ENCODE measurements at places on chromosomes 11 and 22.

DNA sequence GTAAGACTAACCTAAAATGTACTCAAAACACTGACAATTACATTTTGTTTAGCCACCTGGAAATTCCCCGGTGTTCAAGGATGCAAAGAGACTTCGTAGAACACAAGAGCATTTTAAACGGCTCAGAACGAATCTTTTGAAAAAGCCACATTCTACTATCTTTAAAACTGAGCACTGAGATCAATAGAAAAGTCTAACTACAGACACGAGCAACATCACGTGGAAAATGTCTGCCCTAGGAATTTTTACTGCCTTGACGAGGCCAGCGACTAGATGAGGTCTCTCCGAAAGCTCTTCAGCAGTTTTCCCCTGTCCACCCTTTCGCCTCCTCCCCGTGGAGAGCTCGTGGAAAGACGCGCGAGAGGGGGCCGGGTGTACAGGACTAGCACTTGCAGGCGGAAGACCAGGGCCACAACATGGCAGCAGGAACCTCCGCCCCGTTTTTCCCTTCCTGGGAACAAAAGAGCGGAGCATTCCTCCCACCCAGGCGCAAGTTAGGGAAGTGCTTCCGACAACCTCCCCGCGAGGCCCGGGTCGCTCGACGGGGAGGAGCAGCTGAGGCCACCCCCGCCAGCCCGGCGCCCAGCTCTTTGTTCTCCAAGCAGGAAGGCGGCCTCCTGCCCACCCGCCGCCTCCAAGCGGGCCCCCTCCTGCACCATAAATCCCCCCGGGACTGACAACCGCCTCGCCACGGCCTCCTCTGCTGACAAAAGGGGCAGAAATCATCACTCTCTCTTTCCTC lies 1.1 kb downstream of the EIF4G2 start:
- peak; percentile 16 for DNase-seq

DNA sequence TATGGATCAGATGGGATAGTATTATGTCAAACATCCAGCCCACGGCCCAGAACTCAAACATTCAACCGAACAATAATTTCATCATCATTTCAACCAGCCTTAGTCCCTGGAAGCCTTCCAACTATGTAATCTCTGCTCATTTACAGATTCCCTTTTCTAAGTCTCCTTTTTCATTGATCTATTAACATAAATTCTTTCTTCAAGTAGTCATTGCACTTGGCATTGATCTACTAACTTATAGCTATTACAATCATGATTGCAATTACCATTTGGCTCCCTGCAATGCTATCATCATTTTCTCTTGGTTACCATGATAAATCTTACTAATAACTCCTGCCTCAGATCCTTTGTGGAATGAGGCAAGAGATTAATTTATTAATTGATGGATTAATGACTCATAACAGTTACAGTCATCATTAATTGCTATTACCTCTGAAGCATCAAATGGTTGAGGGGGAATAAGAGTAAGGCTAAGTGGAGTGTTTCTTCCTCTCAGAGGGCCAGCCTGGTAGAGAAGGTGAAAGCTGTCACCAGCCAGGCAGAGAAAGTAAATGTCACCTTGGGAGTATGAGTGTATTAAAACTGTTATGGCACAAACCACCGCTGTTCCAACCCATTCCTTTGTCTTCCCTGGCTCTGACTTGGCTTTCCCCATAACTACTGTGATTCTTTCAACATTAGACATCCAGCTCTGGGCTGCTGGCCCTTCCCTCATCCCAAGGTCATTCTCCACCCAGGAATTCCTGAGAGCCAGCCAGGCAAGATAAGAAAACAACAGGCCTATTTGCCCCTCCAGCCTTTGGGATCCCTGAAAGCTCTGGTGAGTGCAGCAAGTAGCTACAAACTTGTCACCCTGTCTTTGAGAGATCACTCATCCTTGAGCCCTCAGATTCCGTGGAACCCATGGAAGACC lies 174.7 kb downstream of the RRAS2 start:
- no peak for DNase-seq

DNA sequence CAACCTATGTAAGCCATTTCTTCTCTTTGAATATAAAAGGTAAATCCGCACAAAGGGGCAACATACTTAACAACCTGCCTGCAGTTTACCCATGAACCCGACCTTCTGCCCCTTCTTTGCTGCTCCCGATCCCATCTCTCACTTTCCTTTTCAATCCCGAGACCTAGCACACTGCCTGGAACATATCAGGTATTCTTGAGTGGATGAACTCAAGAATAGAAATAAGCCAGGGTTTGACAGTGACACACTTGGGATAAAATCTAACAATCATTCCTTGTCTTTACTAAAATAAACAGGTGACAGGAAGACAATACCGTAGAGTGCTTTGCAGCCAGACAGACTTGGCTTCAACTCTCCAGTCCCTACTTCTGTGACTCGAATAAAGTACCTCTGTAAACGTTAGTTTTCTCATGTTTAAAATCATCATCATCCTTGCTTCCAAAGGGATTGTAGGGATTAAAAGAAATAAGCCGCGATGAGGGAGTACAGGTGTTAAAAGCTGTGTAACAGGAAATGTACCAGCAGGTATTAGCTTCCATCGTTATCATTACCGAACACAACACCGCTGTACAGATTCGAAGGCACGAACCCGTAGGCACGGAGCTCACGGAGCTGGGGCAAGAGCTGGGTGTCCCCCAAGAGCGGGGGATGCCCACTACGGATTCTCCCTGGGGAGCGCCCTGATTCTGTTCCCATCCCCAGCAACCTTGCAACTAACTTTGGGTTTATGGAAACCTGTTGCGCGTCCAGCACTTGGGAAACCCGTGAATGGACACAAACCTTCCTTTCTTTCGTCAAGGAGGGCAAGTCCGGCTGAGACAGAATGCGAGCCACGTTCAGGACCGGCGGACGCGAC lies 720 bp downstream of the UFD1 start:
- DNase-seq, result no peak

GRCh38 chr11:14499178-14499559 lies 442 bp downstream of the COPB1 start:
- no peak for DNase-seq

DNA sequence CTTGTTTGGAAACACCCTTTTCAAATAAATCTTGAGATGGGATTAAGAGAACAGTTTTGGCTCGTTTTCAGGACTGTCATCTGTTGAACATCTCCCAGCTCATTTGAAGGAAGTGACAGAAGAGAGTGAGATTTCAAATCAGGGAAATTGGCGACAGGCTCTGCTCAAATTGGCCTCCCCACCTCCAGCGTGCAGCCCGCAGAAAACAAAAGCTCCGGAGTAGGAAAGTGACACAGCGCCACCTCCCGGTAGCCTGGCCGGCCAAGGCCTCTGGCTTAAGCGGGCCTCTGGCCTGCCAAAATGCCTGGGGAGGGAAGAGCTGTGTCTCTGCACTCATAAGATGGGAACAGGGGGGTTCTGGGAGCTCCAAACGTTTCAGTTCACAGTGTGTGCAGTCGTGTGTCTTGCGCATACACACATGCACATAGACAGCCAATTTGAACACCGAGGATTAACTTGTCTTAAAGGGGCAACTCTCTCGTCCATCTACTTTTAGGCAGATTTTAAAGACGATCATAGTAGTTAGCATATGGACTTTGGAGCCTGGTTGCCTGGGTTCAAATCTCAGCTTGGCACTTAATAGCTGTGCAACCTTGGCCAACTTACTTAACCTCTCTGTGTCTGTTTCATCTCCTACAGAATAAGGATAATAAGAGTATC lies 132.7 kb upstream of the RCN1 start:
- no peak for DNase-seq

DNA sequence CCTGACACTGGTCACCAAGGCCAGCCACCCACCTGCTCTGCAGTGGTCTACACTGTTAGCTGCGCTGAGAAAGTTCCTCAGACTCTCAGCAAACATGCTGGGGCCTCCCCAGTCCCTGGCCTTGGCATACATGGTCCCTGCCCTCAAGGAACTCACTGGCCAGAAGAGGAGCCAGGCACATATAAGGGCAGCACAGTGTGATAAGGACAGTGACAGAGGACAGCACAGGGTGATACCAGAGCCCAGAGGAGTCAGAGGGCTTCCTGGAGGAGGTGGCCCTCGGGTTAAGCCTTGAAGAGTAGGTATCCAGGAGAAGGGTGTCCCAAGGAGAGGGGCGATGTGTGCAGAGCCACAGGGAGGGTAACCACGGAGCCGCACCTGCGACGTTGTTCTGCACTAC lies 624 bp downstream of the ART1 start:
- no peak for DNase-seq

- DNase-seq, result no peak
Observed at GRCh38 chr11:129694538-129694937, 121.1 kb upstream of the TMEM45B start.

DNA sequence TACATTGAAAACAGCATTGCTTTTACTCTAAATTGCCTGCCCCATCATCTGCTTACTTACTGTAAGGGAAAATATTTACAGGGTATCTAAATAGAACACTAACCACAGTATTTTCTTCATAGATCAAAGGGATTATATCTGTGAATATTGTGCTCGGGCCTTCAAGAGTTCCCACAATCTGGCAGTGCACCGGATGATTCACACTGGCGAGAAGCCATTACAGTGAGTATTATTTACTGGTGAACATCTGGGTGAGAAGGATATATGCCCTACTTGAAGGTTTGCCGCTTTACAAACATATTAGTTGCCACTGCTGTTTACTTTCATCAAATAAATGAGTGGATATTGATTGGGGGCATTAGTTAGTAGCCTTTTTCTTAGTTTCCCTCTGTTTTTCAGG lies 5.9 kb upstream of the CNTF start:
- no peak for DNase-seq

- DNase-seq, result no peak
Observed at GRCh38 chr22:33542722-33543121, 377.6 kb downstream of the LARGE1 start.

DNA sequence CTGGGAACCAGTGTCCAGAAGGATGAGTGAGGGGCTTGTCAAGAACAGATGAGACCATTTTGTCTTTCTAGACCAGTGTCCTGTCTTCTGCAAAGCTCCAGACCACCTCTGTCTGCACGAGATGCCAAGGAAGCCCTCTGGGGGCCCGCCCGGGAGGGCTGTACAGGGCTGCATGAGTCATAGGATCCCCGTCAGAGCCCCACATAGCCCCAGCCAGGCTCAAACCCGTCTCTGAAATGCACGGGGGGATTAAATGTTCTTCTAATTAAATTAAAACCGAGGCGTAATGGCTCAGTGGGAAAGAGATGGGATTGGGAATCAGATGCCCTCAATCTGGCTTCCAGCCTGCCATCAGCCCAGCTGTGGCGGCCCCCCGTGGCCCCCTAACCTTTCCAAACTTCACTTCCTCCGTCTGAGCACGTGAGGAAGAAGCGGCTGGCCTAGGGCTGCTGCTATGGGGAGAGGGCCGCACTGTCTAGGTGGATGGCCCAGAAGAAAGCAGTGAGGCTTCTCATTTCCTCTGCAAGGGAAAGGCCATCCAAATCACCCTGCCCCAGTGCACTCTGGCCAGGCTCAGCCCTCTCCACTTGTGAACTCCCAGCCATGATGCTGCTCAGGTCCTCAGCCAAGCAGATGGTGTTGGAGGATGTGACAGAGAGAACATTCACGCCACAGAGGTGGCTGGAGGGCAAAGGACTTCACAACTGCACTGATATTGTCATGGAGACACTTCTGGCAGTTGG lies 32.8 kb downstream of the KCNQ1OT1 start:
- DNase-seq, result no peak

DNA sequence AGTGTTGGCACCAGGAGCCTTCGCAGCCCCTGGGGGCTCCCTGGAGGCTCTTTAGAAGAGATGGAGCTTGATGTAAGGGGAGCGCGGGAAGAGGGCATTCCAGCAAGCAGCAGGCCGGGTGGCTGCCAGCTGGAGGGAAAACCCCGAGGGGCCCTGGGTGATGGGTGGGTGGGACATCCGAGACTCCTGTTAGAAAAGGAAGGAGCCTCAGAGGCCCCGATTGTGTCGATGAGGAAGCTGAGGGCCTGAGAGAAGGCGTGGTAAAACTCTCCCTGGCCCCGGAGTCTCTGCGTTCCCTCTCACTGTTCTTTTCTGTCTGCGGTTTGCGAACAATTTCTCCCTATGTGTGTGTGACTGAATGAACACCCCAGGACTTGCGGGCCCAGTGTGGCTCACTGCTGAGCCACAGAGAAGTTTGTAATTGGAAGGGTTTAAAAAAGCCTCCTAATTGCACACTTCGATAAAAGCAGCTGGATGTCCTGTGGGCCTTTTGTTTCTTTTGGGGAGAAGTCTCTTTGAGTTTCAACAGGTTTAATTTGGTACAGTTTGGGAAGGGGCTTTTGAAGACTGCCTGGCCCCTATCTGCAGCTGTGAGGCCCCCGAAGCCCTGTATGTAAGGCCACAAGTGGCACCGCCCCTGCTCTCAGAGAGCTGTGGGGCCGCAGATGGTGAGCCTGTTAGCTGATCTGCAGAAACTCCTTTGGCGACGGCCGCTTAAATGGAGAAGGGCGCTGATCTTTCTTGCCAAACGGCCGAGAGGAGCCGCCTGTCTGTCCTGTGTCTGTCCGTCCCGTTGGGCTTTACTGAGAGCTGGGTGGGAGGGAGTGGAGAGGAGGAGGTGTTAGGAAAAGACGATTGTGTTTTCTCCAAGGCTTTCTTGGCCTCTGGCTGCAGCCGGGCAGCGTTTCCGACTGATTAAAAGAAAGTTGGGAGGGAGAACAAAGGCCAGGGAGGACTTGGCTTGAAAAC lies 2.0 kb downstream of the FBLN1 start:
- DNase-seq, result no peak

DNA sequence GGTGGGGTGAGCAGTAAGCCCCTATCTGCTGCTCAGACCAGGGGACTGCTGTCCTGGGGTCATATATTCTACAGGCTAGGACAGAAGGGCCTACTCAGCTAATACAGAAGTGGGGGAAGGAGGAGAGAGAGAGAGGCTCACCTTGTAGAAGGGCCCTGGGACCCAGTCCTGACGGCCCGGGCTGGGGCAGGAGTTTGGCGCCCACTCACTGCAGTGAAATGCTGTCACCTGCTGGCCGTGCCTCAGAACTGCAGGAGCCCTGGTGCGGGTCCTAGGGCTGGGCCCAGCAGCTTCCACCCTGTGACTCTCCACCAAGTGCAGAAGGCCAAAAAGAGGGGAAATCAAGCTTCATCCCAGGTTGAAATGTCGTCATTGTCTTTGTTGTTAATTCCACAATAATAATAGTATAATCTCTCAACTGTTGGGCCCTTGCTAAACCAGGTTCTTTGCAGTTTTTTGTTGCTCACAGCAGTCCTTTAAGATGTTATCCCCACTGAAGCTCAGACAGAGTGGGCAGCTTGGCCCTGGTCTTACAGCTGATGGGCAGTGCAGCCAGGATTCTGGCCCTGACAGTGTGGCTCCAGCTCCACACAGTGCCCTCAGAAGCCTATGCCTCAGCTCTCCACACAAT lies 29.6 kb downstream of the TRIM29 start:
- no peak for DNase-seq
